ENCODE measurements at places on chromosomes 4 and X. TPM values are rescaled to one million over a fixed set of nuclear protein-coding genes. Genes with fewer than 3 reads are reported as not detected.

DNA sequence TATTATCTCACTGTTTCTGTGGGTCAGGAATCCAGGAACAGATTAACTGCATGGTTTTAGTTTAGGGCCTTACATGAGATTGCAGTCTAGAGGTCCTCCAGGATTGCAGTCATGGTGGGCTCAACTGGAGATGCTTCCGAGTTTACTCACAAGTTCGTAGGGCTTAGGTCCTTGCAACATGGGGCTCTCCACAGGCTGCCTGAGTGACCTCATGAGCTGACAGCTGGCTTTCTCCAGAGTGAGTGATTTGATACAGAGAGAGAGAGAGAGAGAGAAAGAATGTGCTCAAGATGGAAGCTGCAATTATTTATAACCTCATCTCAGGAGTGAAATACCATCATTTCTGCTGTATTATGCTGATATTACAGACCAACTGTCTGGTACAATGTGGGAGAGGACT is 168.9 kb downstream of the GPAT3 start:
- DNase-seq = no peak

- no peak for DNase-seq
These were observed 2.7 kb downstream of the ELOVL6 start for GRCh38 chr4:110195561-110196205.

- DNase-seq = no peak
These were observed 24.7 kb downstream of the TMEM47 start for GRCh38 chrX:34632384-34632783.

DNA sequence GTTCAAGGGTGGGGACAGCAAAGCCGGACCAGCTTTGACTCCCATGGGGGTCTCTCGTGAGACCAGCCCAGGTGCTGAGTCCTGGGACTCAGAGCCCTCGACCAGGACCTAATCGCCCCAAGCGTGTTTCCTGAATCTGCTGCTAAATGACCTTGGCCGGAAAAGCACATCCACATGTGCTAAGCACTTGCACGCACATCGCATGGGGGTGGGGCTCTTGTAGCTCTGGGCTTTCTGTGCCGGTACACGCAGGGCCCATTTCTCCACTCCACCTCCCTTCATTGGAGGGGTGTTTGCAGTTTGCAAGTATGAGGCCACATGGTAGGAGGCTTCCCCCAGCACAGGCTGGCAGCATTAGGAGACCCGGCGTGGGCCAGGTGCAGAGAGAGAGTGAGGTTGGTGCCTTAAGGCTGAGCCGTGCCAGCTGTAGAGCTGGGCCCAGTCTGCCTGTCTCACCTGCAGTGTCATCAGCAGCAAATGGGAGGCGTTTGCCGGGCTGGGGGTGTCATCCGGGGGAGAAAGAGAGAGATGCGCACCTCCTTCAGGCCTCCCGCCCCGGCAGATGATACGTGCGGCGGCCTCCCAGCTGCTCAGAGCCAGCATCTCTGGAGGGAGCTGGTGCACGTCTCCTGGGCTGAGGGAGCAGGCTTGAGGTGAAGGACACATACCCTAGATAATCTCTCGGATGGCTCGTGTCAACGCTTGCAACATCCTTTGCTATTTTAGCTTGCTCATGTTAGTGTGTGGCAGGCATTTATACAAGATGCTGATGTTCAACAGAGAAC is 45.2 kb upstream of the CLCN4 start:
- peak; percentile 64 for DNase-seq

CCDC160 gene
- total RNA-seq = 0.12 TPM

GRCh38 chr4:20612313-20612712 is 87.9 kb upstream of the PACRGL start:
- DNase-seq = no peak

GAB1 gene
- 0.24 TPM for total RNA-seq

DNA sequence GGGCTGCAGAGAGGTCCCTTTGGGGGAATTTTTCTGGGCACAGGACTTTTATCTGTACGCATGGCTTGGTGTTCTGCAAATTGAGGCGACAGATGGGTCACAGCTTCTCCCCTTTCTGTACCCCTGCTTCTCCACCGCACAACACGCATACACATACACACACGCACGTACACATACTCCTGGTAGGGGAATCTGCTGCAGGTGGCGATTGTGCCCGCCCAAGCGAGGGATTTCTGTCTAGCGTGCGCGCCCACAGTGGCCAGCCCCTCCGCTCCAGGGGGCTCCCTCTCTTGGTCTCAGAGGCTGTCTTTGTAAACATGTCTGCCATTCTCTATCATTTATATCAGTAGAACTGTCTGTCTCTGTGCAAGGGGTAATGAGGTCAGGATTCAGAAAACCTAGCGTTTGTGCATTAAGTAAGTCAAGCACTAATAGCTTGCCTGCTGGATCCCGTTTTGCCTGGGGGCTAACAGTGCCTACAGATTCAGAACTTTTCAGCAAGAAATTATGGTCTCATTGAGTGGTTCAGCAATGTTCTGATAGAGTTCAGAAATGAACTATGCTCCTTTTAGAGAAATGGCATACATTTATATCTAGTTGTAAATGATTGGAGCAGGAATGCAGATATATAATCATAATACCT is 2.2 kb downstream of the GRID2 start:
- DNase-seq = no peak

- no peak for DNase-seq
These were observed 19.8 kb upstream of the FMR1 start for GRCh38 chrX:147891896-147892295.

DNA sequence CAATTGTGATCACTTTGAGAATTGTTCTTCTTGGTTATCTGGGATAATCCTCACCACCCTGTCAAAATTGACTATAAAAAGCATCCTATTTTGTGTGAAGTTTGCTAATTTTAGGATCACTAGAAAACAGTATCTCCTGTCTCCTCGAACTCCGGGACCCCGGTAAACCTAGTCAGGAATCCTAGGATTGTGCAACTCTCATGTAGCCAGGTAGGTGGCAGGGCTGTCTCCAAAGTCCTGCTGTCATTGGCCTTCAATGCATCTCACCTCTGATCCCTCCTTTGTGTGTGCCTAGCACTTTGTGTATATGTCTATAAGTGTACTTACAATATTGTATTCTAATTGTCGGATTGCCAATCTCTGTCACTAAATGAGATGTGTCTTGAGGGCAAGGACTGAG is 1564.8 kb downstream of the RPA4 start:
- DNase-seq = no peak

DNA sequence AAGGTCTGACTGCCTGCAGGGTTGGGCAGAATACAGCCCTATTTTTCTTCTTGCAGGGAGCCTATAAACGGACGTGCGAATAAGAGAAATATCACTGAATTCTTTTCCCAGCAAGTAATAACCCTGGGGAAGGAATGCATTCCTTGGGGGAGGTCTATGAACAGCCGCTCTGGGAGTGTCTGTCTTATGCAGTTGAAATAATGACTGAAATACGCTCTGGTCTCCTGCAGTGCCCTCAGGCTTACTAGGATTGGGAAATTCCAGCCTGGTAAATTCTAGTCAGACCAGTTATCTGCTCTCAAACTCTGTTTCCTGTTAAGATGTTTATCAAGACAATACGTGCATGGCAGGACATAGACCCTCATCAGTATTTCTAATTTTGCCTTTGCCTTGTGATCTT is 72.1 kb upstream of the FAM241A start:
- no peak for DNase-seq

- DNase-seq = no peak
These were observed 274.7 kb downstream of the GLUD2 start for GRCh38 chrX:121322159-121322558.

NOCT gene
- total RNA-seq = 22.9 TPM

GRCh38 chrX:43505769-43506168 is 150.3 kb upstream of the MAOA start:
- DNase-seq = no peak

DNA sequence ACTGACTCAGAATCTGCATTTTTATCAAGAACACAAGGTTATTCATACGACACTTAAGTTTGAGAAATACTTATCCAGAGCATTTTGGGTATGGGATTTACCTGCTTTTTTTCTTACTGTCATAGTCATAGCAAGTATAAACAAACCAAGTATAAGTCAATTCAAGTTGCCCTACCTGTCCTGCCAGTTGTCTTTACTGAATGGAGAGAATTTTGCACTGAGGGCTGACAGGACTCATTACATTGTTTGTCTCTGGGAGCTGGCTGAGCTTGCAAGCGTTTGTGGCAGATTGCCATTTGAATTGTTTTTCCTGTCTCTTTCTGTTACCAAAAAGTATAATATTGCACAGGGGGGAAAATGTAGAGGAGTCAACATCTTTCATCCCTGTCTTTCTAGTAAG is 278.9 kb upstream of the MAGEC2 start:
- DNase-seq = no peak

FOXP3 gene
- 11.9 TPM for total RNA-seq

DNA sequence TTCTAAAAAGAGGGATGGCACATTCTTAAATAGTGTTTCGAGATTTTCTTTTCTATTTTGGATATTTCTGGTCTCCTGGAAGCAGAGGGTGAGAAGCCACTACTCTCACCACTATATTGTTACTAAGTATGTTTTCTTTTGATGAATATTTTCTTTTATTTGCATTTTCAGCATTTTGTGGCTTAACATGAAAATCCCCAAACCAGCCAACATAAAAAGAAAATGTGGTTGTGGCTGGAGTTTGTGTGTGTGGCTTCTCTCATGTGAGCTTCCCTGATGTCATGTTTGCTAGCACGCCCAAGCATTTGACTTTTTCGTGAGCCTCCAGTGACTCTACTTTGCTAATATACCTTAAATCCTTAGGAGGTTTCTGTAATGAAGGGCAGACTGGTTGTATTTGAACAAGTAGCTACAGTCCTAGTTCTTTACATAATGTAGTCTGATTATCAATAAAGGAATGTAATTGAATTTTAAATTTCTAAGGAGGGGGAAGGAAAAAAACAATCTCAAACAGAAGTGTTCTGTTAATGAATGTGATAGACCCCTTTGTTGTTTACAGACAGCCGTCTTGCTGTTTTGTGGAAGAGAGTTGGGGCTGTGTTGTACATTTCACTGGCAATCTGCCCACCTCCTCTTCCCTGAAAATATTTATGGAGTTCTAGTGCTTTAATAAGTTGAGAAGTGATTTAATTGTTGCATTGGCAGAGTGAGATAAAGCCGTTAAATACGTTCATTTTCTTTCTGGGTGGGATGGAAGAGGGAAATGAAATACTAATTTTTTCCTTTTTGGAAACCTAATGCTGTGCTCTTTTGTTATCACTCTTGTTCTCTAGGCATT is 114.6 kb downstream of the ARHGAP10 start:
- DNase-seq = peak; percentile 36

MAGEA2 gene
- total RNA-seq = not detected

DNA sequence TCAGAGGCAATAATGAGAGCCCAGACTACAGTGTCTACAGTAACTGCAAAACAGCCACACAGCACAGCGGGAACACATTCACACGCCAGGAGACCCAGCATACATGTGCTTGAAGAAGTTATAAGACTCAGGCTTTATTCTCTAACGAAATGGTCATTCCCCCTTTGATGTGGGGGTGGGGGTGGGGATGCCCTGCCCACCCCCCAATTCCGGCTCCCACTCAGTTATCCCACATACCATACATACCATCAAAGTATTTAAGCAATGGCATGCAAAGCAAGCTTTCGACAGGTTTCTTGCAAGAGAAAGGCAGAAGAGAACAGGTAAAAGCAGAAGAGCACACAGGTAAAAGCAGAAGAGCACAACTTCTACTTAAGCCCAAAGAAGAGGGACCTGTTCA is 3.6 kb downstream of the MECP2 start:
- no peak for DNase-seq

DNA sequence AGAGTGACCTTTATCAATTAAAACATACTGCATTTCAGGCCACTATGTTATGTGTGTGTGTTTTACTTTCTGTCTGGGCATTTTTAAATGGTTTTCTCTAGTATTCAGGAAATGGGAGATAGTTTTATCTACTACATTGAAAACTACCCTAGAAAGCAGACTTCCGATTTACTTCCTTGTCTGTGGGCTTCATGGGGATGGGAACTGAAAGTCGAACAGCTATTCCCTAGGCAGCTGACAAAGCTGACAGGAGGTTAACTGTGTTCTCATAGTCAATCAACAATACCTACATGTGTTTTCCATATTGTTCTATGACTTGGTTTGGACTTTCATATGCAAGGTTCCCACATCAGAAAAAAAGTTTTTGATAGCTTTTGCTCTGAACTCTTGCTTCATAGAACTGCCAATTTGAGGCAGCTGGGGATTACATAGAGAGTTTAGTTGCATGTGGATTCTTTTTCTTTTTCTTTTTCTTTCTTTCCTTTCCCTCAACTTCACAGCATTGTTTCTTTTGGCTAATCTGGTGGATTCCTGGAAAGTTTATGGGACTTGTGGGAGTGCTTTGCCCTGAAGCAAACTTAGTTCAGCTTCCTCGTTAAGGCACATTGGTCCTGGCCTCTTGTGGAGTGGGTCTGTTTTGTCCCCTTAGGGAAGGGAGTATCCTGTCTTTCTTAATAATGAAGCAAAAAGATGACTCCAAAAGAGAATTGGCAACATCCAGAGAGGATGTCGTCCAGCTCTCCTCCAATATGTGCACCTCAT is 327.1 kb upstream of the GIMD1 start:
- no peak for DNase-seq

DNA sequence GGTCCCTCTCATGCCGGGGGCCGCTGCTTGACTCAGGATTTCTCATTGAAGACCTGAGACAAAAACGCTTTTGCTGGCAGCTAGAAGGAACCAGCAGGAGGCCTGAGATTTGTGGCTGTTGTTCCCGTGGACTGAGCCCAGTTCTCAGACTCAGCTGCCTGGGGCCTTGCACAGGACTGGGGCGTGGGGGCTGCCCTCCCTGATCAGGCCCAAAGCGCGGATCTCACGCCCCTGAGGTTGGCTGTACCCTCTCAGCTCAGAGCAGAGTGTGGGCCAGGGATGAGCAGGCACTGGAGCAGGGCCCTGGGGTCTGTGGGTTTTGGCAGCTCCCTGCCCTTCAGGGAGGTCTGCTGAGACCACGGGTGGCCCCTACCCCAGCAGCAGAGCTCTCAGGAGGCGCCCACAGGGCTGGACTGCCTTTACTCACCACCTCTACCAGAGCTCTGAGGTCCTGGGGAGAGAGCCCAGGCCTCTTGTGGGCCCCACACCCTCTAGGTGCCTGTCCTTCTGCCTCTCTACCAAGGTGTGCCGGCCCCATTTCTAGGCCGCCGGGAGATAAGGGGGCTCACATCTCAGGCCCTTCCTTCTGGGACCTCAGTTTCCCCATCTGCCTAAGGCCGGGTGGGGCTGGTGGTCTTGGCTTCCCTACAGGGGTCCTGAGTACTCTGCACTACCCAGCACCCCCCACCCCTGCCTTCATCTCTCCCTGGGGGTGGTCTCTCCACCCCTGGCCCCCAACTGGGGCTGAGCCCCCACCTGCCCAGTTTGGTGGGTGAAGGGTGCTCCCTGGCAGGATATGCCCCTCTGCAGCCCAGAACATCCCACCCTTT is 5.6 kb downstream of the MSANTD1 start:
- DNase-seq = no peak

Measured in activated naive CD8-positive, alpha-beta T cell treated with anti-CD3 and anti-CD28 coated beads for 36 hours (primary cell).